ENCODE measurements at places on chromosomes 6 and 20. TPM values are rescaled to one million over a fixed set of nuclear protein-coding genes. Genes with fewer than 3 reads are reported as not detected.

Gene RAD21L1
- not detected for total RNA-seq

Gene TSHZ2
- 22.1 TPM for total RNA-seq

Gene CAGE1
- not detected for total RNA-seq

Gene PTK6
- not detected for total RNA-seq

All from diencephalon (tissue), 1 donor.